ENCODE measurements at places on chromosomes 2 and 18.

- no peak for DNase-seq
Observed at GRCh38 chr2:20540587-20541293, 93.9 kb downstream of the RHOB start.

DNA sequence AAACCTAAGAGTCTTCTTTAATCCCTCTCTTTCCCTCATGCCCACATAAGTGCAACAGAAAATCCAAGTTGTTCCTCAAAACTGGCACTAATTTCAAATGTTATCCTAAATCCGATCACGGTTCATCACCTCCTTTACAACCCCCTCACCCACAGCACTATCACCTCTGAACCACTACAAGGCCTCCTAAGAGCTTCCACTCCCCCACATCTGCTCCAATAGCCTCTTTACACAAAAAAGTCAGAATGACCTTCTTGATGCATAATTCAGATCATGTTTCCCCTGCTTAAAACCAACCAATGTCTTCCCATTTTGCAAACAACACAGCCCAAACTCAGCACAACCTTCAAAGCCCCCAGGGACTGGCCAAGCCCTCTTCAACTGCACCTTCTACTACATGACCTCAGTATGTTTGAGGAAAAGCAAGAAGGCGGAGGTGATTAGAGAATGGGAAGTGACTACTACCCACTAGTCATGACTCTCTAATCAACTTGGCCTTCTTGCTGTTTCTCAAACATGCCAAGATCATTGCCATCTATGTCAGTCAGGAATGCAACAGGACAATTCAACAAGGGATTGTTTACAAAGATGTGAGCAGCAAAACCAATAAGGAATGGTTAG lies 34.6 kb upstream of the GCC2 start:
- DNase-seq: no peak

DNA sequence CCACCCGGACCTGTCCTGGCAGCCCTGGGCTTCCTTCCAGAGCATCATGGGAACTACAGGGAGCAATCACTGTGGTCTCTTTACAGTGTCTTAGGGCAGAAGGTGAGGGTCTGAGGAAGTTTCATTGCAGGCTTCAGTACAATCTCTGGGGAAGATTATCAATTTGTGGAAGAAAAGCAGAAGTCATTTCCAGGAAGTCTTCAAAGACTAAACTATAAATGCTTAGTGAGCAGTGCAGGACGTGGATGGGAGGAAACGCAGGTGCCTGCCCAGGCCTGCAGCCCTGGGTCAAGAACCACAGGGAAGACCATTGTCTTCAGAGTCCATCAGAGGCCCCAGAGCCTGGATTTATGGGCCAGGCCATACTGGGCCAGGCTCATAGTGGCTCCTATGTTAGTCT lies 54.3 kb downstream of the INO80C start:
- no peak for DNase-seq

- DNase-seq: no peak
Observed at GRCh38 chr2:20414806-20415205, 32.1 kb upstream of the RHOB start.

GRCh38 chr2:138446043-138446442 lies 55.5 kb upstream of the SPOPL start:
- no peak for DNase-seq

All from activated B cell treated with CpG ODN at 0.5 μM for 24 hours (primary cell).